ENCODE measurements at places on chromosomes 1 and 21. TPM values are rescaled to one million over a fixed set of nuclear protein-coding genes. Genes with fewer than 3 reads are reported as not detected.

- DNase-seq = no peak
Observed at GRCh38 chr1:21097729-21098128, 79.0 kb downstream of the EIF4G3 start.

GRCh38 chr1:229778794-229779193 lies 152.7 kb downstream of the URB2 start:
- no peak for DNase-seq

Gene EFHD2
- total RNA-seq = 45.1 TPM

Gene CD48
- not detected for total RNA-seq

Gene SDCCAG8
- 128 TPM for total RNA-seq

Gene KRTAP19-3
- not detected for total RNA-seq

Measured in MCF 10A (cell line).